ENCODE measurements at places on chromosomes 5 and 9.

- no peak for DNase-seq
Measured at GRCh38 chr5:179371121-179371510, 25.9 kb upstream of the ADAMTS2 start.

GRCh38 chr5:139745800-139746690 is 49.6 kb upstream of the PSD2 start:
- DNase-seq, result peak; percentile 68

GRCh38 chr9:2591967-2592366 is 29.6 kb upstream of the VLDLR start:
- DNase-seq, result no peak

- no peak for DNase-seq
Measured at GRCh38 chr5:157356576-157356975, 90.7 kb downstream of the CYFIP2 start.

DNA sequence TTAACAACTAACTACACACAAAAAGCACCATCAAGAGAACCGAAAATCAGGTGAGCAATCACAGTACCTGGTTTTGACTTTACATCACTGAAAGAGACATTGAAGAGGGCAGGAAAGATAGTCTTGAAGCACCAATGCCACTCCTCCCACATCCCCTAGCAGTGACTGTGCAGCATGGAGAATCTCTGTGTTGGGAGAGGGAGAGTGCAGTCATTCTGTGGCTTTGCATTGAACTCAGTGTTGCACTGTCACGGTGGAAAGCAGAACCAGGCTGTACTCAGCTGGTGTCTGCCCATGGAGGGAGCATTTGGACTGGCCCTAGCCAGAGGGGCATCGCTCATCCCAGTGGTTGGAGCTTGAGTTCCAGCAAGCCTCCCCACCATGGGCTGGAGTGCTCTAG is 40.4 kb downstream of the C5 start:
- no peak for DNase-seq

DNA sequence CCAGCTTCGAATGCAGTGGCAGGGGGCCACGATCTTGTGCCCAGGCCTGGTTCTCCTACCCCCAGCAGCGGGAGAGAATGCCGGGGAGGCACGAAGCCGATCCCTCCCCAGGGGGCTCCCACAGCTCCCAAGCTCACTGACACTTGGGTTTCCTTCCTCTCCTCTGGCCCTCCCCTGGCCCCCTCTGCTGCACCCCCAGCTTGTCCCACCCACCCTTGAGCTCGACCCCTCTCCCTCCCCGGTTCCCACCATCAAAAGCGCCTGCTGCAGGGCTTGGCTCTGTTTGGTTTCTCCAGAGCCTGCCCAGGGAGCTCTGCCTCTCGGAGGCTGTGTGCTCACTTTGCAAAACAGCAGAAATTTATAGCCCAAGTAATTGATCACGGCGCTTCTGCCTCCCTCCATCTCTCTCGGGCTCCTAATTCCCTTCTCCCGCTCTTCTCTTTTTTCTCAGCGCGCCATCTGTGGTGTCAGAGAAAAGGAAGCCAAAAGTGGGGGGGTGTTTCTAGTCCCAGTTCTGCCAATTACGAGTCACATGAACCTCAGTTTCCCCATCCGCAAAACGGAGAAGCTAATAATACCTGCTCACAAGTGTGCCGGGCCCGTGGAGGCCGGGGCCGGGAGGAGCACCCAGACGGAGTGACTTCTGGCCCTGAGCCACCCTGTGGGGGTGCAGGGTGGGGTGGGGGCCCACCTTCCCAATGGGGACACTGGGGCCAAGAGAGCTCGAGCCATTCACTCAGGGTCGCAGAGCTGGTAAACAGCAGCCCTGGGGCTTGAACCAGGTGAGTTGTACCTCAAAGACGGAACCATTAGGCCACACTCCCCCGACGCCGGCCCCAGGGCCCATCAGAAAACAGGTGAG is 141.2 kb upstream of the IER5L start:
- DNase-seq, result no peak

DNA sequence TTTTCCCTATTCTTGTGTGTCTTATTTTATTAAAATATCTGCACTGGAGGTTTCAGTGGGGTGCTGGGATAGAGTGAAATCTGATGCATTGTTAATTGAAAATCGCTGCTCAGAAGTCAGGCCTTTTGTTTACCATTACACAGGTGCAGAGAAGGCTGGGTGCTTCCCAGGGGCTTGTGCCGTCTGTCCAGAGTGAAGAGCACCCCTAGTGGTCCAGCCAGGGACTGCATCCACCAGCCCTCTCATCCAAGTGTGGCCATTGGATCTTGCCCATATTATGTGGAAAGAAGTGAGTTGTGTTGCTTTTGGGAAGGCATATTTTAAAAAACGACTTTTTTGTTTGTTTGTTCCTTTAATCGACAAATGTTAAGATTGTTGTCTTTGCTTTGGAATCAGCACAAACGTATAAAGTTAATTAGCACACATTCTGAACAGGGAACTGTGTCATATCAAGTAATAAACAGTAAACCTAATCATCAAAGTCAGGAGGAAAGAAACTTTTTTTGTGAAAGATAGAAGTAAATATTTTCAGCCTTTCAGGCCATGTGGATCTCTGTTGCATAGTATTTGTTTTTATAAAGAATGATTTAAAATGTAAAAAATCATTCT is 315.6 kb downstream of the MTRR start:
- no peak for DNase-seq

DNA sequence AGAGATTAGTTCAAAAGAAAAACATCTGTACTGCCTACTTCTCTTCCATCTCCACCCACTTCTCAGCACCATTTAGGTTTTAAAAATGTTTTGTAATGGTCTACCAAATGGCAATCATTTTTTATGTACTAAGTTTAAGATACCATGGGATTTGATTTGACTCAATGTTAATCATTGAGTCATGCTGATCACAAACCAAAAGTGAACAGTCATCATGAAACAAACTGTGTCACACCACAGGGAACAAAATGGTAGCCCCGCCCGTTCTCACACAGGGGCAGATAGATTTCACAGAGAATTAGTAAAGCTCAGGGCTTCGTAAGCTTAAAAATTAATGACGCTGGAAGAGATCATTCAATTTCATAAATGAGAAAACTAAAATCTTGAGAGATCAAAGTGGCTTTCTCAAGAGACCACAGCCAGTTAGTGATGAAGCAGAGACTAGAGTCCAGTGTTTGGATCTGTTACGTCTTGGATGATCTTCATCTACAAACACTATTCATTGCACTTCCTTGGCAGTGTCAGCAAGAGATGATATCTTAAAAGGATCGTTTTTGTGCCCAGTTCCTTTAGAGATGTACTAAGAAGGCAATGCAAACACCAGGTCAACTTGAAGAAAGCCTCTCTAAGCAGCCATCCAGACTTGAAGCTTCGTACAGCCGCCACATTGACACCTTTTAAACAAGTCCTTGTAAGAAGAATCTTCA is 33.9 kb upstream of the TRIO start:
- peak; percentile 56 for DNase-seq

- DNase-seq, result no peak
Measured at GRCh38 chr5:161085056-161085455, 233.0 kb upstream of the ATP10B start.

GRCh38 chr5:158485047-158485446 is 614.7 kb downstream of the EBF1 start:
- DNase-seq, result no peak

DNA sequence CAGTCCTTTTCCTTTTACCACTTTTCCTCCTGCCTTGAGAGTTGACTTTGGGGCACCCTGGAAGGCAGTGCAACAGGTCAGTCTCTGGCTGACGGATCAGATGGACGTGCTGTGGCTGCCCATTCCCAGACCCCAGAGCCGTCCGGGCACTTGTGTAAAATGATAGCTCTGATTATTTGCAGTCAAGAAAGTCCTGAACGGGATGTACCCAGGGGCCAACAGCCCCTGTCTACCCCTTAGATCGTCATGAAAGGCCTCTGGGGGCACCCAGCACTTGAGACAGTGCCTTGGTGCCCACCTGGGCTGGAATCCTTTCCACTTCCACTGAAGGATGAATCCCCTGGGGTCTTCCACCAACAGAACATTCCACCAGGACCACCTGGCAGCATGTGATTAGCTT is 17.7 kb upstream of the ANGPTL2 start:
- DNase-seq, result no peak

DNA sequence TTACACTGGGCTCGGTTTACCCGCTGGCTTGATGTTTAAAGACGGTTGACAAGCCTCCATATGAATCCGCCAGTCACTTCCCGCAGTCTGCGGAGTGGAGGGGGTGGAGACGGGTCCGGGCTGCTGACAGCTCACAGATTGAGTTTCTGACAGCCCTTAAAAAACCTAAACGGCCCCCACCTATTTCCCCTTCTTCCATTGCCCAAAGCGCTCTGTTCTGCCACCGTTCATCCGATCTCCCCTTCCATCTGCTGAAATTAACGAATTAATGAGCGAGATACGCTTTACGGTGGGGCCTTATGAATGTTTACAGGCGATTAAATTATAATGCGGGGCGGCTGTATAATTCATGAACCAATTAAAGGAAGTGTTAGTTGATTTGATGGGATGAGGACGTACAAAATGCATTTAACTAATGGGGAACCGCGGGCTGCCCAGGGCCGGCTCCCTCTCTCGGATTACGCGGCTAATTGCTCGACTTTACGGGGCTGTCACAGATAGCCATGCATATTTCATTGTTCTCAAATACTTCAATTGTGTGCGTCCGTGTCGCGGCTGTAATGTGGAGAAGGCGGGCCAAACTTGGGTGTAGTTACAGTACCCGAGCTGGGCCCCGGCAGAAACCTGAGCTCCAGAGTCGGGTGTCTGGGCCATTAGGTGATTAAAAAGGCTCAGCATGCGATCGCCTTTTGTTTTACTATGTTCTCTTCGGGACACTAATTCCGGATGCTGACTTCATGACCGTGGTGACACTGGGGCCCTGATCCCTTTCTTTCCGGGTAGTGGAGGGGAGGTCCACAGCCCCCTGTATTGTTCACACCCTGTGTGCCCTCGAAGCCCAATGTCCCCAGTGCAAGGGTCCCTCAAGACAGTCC is 74.9 kb downstream of the GTF3C4 start:
- no peak for DNase-seq

GRCh38 chr5:112025757-112026156 is 268.8 kb upstream of the NREP start:
- no peak for DNase-seq

DNA sequence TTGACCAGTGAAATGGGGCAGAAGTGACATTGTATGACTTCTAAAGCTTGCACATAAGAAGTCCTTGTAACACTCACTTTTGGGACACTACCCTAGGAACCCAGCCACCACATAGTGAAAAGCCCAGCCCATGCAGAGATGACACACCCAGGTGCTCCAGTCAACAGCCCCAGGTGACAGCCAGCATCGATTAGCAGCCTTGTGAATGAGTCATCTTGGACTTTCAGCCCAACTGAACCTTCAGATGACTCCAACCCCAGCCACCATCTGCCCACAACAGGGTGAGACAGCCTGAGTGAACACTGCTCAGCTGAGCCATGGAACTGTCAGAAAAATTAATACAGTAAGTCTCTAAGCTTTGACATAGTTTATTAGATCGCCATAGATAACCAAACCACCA is 458.6 kb downstream of the ZSWIM6 start:
- DNase-seq, result no peak

GRCh38 chr5:30279237-30279636 is 914.2 kb upstream of the CDH6 start:
- peak; percentile 57 for DNase-seq

DNA sequence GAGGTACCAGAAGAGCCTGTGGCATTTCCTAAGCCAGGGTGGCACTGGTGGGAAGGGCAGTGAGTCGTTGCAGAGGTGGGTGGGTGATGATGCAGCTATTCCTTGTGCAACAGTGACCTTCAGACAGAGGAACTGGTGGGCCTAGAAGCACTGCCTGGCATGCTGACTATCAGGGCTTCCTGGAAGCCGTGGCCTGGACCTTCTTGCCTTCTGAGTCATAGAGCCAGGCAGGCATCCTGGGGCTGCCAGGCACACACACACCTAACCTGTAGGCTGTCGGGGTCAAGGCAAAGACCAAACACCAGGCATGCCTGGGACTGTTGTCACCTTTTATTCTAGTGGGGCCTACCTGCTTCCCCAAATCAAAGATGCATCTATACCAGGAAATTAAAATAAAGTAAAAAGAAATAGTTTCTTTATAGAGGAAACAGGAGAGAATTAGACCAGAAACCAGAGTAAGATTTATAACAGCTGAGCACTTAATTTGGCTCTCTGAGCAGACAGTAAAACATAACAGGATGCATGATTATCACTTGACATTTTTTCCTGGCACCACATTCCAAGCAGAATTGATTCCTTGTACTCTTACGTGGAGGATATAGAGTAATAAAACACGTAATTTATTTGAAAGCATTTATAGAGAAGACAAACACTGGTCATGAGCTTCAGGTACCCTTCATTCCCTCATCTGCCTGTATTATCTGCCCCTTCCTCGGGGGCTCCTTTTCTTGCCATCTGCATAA is 25.1 kb downstream of the NANS start:
- DNase-seq, result no peak

DNA sequence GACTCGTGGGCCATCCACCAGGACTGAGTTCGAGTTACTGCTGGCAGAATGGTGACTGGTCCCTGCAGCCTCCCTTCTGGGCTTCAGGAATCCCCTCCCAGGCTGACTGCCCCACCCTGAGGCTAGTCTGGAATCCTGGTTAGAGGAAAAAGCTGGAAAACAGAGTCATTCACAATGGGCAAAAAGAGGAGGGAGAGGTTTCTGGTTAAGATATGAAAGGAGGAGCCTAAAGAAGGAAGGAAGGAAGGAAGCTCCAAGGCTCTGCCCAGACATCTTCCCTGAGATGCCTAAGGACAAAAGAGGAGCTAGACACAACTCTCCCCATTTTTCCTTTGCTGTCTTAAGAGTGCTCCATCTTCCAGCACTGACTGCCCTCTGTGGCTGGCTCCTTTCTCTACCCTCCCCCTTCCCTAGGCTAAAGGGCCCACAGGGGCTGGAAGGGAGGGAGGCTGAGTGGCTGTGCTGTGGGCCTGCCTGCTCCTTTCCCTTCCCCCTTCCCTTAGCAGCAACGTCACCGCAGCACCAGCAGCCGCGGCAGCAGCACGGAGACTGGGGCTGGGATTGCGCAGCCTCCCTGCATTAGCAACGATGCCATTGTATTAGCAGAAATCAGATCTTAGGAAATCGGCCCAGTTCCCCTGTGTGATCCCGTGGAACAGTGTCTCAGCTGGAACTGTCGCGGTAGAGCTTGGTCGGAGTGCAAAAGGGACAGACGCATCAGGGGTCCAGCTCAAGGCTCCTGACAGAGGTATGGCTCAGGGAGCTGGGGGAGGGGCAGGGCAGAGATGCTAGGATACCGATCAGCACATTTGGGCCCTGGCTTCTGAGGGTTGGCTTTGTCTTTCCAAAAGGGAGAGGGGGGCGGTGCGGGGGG is 48.7 kb downstream of the RUSC2 start:
- DNase-seq, result peak; percentile 82

- peak; percentile 53 for DNase-seq
Measured at GRCh38 chr9:77981332-77981731, 50.3 kb downstream of the GNAQ start.
